HT-29 (cell line): ENCODE measurements at places on chromosomes 4 and X. TPM values are rescaled to one million over a fixed set of nuclear protein-coding genes. Genes with fewer than 3 reads are reported as not detected.

DNA sequence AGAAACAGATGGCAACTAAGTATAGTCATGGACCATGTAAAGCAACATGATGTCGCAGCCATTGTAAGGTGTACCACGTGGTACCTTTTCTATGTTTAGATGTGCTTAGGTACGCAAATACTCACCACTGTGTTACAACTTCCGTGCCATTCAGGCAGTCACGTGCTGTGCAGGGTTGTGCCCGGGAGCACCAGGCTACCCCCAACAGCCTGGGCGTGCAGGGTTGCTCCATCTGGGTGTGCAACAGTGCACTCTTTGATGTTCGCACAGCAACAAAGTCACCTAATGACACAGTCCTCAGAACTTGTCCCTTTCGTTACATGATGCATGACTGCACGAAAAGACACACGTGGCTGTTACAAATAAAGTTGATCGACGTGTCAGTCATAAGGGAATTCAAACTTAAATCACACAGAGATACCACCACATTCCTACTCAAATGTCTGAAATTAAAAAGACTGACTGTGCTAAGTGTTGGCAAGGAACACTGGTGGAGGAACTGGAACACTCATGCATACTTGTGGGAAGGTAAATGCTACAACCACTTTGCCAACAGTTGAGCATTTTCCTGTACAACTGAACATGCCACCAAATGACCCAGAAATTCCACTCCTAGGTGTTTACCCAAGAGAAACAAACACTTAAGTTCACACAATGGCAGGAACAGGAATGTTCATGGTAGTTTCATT lies 24.3 kb downstream of the CPLX1 start:
- no peak for DNase-seq

DNA sequence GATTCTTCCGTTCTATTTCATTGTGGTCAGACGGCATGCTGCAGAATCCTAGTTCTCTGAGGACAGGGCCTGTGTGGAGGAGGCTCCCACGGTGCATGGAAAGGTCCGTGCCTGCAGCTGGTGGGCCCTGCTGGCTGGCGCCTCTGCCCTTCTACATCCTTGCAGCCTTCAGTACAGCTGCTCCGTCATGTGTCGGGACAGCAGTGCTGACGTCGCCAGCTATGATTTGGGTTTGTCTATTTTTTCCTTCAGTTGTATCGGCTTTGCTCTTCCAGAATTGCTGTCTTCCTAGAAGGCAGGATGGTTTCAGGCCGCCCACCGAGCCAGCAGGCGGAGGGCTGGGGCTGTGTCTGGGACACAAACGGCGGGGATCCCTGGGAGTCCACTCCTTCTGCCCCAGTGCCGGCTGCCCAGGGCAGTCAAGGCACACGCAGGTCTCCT lies 32.1 kb upstream of the CPLX1 start:
- DNase-seq: no peak

- DNase-seq: no peak
Measured at GRCh38 chr4:5707778-5708448, 446 bp downstream of the EVC2 start.

CHIC1 gene
- 5.6 and 6.9 TPM in 2 replicates for total RNA-seq

DNA sequence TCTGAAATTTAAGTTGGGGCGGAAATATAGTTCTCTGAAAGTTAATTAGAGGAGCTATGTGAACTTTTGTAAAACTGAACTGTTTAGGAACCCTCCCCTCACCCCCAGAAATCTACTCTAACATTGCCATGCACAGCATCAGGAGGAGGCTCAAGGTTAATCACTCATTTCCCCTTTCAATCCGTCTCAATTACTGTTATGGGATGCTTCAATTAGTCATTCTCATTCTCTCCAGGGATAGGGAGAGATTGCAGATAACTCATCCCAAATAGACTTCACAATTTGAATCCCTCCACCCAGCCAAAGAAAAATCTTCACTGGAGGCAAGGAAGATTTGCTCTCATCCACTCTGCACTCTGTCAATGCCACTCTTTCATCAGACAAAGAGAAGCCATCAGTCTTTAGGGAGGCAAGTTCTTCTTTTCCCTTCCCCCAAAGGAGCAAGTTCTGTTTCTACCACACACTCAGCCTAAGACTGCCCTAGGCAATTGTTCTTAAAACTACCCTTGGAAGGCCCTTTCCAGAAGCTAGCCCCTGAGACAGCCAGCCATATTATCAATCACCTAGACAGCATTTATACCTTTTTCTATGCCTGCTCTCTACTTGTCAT lies 140.4 kb downstream of the SLC10A7 start:
- DNase-seq: no peak

MTMR1 gene
- total RNA-seq: 17.6 and 22.7 TPM in 2 replicates

DNA sequence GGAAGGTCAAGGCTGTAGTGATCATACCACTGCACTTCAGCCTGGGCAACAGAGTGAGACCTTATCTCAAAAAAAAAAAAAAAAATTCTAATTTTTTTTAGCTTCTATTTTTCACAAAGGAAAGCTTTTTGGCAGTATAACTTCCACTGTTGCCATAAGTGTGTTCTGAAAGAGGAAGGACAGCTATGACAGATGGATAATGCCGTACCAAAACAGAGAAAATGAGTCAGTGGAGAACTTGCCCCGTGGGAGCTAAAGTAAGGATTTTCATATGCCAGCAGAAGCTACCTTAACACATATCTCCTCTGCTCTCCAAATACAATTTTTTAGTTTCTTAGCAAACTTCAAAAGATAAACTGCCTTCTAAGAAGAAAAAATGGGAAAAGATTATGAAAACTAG lies 43.7 kb downstream of the RPS3A start:
- no peak for DNase-seq

DNA sequence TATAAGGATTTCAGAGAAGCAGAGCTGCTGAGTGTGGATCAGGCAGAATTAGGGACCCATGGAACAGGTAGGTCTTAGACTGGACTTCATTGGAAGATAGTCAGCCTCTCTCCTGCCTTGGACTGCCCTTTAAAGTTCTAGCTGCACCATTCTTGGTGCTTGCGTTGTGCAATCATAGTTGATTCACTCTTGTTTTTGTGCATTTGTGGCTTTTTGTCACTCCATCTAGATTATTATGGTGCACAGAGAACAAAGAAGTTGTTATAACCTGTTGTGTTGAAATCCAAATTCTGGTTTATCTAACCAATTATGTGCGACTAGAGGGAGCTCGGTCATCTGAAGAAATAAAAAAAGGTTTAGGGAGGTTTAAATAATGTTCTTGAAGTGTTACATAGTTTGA lies 59.3 kb downstream of the JADE1 start:
- no peak for DNase-seq

PCDH19 gene
- total RNA-seq: not detected in 2 replicates

DNA sequence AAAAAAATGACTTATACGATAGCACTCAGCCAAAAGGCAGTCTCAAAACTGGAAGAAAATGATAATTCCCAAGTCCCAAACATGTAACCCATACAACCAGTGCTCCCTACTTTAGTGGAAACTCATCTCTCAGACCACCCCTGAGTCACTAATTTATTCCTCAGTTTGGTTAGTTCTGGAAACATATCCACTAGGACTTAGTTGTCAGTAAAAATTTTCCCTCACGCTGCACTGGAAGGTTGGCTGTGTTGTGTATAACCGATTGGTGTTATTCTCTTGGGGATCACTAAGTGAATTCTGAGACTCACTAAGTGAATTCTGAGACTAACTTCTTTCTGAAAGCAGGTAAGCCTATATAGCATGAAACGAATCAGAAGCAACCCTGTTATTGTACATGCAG lies 48.5 kb upstream of the GAB1 start:
- no peak for DNase-seq

GRCh38 chr4:77240469-77241066 lies 83.6 kb downstream of the CCNG2 start:
- DNase-seq: peak; percentile 88

GRCh38 chrX:39899856-39900776 lies 197.6 kb downstream of the BCOR start:
- no peak for DNase-seq

GRCh38 chr4:173855015-173855414 lies 325.0 kb upstream of the HAND2 start:
- no peak for DNase-seq

DNA sequence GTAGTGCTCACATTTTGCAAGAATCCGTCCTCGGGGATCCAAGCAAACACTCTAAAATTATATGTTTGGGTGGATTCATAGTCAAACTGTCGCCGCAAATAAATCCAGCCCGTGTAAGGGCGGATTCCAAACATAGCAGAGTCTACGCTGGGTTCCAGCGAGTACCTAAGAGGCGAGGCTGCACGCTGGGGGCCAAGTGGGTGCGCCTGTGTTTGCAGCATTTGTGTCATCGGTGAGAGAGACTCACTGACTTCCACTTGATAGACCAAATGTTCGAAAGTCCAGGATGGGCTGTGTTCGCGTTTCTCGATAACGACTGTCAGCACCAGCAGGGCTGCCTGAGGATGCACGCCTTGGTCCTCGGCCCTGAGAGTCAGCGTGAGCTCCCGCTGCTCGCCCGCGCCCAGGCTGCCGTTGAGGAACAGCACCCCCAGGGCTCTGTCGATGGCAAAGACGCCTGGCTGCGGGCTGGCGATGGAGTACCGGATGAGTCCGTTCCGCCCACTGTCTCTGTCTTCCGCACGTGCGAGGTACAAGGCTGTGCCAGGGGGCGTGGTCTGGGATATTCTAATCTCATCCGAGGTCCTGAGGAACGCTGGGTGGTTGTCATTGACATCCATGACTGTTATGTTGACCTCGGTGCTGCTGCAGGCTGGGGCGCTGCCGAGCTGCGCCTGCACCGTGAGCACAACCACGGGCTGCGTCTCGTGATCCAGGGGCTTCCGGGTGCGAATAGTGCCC lies 158.7 kb downstream of the DCHS2 start:
- no peak for DNase-seq

CT47C1 gene
- total RNA-seq: not detected in 2 replicates

DNA sequence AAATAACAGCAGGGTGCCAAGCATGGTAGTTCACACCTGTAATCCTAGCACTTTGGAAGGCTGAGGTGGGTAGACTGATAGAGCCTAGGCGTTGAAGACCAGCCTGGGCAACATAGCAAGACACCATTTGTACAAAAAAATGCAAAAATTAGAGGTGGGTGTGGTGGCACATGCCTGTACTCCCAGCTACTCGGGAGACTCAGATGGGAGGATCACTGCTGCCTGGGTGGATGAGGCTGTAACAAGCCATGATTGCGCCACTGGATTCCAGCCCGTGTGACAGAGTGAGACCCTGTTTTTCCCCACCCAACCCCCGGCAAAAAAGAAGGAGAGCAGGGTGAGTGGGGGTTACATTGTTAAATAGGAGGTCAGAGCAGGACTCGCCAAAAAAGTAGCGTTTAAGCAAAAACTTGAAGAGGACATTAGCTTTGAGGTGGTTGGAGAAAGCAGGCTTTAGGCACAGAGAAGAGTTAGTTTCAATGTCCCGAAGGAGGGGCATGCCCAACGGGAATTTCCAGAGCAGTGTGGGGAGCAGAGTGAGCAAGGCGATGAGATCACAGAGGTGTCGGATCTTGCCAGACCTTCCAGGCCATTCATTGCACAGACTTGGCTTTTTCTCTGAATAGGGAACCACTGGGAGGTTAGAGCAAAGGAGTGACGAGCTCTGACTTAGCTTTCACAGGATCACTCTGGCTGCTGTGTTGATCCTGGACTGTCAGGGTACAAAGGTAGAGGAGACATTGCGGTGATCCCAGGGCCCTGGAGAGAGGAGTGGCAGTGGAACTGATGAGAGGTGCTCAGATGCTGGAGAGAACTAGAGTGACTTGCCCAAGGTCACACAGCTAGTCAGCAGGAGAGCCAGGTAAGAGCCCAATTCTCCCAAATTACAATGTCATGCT lies 70.6 kb downstream of the TRAPPC11 start:
- DNase-seq: no peak

GRCh38 chrX:46715530-46715929 lies 43.4 kb downstream of the SLC9A7 start:
- no peak for DNase-seq

- DNase-seq: no peak
Measured at GRCh38 chrX:132652871-132653270, 164.0 kb upstream of the MBNL3 start.

- DNase-seq: peak; percentile 53
Measured at GRCh38 chrX:12949927-12950656, 24.8 kb upstream of the TMSB4X start.

GRCh38 chr4:124018383-124019317 lies 622.1 kb downstream of the SPRY1 start:
- peak; percentile 59 for DNase-seq

DNA sequence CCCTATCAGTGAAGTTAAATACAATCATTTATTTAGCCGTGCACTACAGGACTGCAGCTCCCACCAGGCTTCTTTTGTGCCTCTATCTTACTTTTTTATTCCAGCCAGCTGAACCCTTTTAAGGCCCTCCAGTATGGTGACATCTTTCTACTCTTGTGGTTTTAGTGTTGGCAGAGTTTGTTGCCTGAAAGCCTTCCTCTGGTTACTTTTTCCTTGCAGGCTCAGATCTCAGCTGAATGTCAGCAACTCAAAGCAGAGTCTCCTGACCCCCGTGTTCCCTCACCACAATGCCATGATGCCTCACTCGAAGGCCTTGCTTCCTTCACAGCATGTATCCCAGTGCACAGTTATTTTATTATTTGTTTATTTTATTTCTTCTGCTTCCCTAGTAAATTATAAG lies 818.9 kb upstream of the LCORL start:
- no peak for DNase-seq

- DNase-seq: no peak
Measured at GRCh38 chrX:49147936-49148335, 14.6 kb upstream of the MAGIX start.

DNA sequence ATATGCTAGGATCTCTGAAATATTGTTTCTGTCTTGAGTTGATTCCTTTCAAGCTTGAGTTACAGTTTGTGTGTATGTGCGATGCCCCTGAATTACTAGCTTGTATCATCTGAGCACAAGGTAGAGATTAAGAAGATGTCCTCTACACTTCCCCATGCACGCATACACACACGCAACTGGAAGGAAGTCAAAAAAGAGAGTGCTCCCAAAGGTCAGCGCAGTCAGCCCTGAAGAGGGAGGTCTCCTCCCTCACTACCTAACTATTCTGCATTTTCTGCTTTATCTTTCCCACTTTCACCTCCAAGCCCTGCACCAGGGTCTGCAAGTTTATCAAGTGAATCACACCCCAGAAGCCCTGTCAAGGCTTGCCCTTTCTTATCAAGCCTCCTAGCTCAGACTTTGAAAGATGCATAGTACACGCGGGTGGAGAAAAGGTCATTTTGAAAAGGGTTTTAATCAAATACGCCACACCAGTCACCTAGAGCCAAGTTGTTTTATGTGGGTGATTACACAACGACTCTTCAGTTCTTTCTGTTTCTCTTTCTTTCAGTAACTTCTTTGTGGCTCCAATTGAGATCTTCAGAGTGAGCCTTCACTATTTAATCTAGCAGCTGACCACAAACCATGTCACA lies 127.7 kb downstream of the ASB9 start:
- no peak for DNase-seq

AMBN gene
- not detected in 2 replicates for total RNA-seq

DNA sequence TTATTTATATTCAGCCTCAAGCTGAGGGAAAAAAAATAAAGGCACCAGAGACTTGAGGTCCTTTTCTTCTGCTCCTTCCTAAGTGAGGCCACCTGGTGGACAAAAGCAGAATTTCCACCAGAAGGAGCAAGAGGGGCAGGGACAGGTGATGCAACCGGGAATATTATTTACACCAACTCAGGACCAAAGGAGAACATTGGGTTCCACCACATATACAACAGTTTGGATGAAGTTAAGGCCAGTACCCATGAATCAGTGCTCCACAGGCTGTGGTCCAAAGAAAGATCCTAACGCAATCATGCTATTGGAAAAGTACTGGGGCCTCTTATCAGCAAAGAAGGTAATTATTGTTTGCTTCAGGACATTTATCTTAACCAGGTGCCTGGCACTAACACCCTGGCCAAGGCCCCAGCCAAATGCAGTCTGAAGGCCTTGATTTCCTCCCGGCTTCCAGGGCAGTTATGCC lies 57.4 kb downstream of the TSC22D3 start:
- peak; percentile 89 for DNase-seq
